H9 (cell line): ENCODE measurements at places on chromosomes 2 and 18. TPM values are rescaled to one million over a fixed set of nuclear protein-coding genes. Genes with fewer than 3 reads are reported as not detected.

METTL5 gene
- total RNA-seq: 92.0 and 94.7 TPM in 2 replicates

CXCR4 gene
- total RNA-seq: 0.79 and 1.0 TPM in 2 replicates

CNOT11 gene
- 46.8 and 50.6 TPM in 2 replicates for total RNA-seq

FAM110C gene
- 3.4 and 3.6 TPM in 2 replicates for total RNA-seq

SCN1A gene
- total RNA-seq: 0.13 and 0.18 TPM in 2 replicates

TGFA gene
- total RNA-seq: 2.5 and 3.3 TPM in 2 replicates

PTPRN gene
- 6.3 and 6.5 TPM in 2 replicates for total RNA-seq

GBX2 gene
- total RNA-seq: 0.31 and 0.46 TPM in 2 replicates

RIT2 gene
- total RNA-seq: 1.2 and 1.3 TPM in 2 replicates

FIGN gene
- 12.9 and 14.6 TPM in 2 replicates for total RNA-seq

GCKR gene
- 0.11 and 0.33 TPM in 2 replicates for total RNA-seq

SAG gene
- total RNA-seq: not detected in 2 replicates

DSG1 gene
- total RNA-seq: not detected in 2 replicates

LYPD1 gene
- 10.6 and 11.2 TPM in 2 replicates for total RNA-seq

ANKMY1 gene
- 8.6 and 13.7 TPM in 2 replicates for total RNA-seq
